ENCODE measurements at places on chromosomes 16 and 17.

DNA sequence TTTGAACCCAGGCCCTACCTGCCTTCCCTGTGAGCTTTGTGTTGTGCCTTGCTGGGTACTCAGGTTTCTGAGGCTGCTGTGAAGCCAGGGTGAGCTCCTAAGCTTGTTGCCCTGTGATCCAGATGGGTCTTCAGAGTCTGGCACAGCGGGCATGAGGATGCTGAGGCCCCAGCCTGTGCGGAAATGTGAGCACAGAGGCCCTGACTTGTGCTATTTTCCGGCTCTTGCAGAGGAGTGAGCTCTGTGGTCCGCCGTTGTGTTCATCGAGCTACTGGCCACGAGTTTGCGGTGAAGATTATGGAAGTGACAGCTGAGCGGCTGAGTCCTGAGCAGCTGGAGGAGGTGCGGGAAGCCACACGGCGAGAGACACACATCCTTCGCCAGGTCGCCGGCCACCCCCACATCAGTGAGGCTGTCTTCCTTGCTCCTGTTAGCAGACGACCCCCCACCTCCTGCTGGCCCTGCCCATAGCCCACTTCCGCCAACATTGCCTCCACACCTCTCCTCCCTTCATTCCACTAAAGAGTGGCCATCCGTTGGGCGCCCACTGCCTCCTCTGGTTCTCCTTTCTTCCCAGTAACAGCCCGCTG lies 2.7 kb downstream of the PHKG2 start:
- DNase-seq, result no peak

DNA sequence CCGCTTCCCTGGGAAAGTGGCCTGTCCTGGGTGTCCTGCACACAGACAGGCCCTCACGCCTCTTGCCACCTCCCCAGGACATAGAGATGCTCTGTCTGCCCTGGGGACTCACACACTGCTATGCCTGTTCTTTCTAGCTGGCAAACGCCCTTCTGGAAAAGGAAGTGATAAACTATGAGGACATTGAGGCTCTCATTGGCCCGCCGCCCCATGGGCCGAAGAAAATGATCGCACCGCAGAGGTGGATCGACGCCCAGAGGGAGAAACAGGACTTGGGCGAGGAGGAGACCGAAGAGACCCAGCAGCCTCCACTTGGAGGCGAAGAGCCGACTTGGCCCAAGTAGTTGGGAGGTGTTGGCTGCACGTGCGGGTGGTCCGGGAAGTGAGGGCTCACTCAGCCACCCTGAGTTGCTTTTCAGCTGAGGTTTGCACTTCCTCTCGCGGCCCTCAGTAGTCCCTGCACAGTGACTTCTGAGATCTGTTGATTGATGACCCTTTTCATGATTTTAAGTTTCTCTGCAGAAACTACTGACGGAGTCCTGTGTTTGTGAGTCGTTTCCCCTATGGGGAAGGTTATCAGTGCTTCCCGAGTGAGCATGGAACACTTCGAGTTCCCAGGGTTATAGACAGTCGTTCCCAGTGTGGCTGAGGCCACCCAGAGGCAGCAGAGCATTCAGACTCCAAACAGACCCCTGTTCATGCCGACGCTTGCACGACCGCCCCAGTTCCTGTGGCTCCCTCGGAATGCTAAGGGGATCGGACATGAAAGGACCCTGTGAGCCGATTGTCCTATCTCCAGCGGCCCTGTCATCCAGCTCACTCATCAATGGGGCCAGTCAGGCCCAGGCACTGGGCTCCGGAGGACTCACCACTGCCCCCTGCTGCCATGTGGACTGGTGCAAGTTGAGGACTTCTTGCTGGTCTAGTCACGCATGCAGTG lies 3.5 kb upstream of the RPL13 start:
- DNase-seq, result peak; percentile 8

DNA sequence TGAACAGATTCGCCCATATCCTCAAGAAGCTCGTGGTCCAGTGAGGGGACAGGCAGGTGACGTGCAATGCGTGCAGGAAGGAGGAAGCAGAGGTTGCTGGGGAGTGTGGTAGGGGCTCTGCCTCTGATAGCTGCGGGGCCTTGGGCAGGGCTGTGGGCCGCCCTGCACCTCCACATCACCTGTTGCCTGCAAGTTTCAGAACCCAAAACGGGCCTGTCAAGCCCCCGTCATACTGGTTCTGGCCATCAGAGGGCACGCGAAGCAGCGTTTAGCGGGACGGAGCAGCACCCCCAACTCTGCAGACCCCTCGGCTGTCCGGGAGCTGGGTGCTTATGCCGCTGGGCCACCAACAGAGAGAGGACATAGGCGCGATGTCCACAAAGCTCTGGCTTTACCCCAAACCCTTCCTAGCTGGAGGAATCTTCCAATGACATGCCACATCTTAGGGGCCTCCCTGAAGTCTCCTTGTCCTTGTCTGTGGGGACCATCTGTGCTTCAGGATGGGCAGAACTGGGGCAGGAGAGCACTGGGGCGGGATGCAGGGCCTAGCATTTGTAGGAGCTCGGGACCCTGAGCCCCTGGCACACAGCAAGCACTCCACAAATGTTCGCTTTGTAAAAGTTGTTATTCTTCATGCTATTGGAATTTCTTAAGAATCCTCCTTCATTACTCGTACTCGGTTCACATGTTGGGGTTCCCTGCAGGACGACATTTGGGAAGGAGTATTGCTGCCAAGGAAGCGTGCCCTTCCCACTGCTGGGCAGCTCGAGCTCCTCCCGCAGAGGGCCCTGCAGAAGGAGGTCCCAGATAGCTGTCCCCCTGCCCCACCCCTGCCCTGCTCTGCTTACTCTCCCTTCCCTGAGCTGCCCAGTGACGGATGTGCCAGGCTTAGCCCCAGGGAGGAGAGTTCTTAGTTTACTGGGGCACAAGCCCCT lies 64.3 kb downstream of the CNGB1 start:
- DNase-seq, result no peak

DNA sequence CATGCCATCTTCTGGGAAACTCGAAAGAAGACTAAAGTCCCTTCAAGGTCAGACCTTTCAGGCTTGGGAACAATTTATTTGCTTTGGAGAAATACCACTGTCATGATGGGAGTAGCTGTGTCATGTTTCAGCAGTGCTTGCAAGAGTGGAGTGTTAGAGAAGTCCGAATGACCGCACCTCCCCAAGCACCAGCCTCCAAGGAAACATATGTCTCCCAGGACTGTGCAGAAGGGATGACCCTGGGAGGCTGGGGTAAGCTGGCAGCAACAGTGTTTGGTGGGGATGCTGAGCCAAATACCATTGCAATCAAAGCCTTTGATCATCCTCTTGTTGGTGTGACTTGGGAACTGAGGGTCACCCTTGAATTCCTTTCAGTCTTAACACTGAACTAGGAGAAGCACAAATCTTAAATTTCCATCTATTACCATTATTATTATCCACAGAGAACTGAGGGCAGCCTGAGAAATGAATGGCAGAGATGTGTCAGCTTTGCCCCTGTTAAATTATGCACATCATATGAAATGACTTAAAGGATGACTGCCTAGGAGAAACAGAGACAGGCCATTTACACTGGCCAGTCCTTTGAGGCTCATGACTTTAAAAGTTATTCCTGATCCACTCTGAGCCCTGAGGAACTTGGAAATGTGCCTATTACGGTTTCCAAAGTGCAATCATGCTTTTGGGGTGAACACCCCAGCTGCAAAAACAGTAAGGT lies 244.9 kb downstream of the CA10 start:
- no peak for DNase-seq

DNA sequence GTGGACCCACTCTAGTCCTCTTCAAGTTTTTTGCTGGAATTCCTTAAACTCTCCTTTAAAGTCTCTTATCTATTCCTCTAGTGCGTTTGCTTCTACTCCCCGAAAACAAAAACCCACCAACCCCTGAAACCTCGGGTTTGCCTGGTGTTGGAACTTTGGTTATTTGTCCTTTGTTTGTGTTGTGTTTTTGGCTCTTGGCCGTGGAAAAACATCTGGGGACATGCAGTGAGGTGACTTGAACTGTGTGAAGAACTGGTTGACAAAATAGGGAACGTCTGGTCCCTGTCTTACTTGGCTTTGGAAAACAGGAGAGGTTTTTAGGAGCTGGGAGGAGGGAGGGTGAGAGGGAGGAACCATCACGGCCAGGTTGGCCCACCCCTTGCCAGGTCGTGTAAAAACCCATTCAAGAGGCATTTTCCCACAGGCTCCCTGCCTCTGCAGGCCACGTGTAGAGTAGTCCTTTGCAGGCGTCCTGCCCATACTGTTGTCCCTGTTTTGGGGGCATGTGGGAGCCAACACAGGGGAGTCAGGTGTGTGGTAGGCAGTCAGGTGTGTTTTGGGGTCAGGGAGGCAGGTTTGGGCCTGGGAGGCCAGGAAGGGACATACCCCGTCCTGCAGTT lies 169.3 kb downstream of the RAB11FIP4 start:
- DNase-seq, result no peak

DNA sequence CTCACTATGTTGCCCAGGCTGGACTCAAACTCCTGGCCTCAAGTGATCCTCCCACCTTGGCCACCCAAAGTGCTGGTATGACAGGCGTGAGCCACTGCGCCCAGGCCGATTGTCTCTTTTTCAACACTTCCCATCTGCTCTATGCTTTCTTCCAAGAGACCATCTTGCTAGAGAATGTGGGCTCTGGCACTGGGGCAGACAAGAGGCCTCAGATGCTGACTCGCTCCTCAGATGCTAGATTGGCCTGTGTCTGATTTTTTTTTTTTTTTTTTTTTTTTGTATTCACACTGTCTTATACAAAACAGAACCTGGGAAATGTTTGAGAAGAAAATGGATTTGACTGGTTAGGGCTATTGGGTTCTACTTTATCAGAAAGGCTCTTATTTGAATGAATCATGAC lies 58.2 kb downstream of the CYB5D2 start:
- DNase-seq, result no peak

DNA sequence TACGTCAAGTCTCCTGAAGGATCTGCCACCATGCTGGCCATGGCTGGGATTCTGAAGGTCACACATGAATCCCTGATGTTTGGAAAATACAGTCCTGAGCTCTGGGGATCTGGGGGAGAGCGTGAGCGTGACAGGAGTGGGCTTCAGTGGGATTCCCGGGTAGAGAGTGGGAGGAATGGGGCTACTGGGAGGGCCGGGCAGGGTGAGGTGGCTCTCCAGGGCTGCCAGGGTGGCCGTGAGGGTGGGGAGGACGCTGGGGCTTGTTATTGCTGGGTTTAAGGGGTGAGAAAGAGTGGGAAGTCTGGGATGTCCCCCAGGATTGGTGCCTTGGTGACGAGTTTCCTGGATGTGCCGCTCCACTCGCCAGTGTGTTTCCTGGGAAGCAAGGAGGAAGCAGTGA lies 31.3 kb downstream of the FOXL1 start:
- DNase-seq, result no peak

DNA sequence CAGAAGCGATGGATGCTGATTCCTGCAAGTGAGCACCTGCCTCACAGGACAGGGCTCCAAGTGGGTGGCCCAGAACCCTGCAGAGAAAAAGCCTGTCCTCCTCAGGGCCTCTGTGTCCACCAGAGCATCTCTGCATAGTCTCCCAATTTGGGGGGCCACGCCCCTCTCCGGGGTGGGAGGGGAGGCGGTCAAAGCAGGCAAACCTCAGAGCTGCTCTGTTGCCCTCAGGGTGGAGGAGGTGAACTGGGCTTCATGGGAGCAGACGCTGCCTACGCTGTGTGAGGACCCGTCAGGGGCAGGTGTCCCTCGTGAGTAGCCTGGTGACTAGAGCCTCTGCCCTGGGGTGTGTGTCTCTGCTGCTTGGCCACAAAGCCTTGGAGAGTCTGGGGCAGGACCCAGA lies 19.3 kb downstream of the TRPV2 start:
- no peak for DNase-seq

GRCh38 chr17:78774453-78774852 lies 7.6 kb downstream of the CYTH1 start:
- no peak for DNase-seq

- no peak for DNase-seq
These were observed 146.7 kb upstream of the SHISA6 start for GRCh38 chr17:11094331-11094730.

DNA sequence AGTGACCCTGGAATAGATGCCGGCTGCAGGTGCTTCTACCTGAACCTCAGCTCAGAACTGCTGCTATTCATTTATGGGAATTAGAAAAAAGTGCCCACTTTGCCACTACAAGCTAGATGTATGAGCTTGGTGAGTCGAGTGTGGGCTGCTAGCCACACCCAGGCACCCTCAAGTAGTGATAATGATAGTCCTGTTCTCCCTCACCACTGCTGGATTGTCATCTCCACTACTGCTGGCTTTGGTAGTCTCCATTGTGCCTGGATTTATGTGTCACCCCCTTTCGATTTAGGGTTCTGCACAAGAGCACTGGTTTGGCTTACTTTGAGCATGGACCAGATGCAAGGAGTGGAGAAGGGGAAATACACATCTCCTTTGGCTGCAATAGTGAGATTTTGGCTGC lies 73.0 kb upstream of the N4BP1 start:
- no peak for DNase-seq

GRCh38 chr16:23704772-23705516 lies 8.1 kb downstream of the ERN2 start:
- no peak for DNase-seq

DNA sequence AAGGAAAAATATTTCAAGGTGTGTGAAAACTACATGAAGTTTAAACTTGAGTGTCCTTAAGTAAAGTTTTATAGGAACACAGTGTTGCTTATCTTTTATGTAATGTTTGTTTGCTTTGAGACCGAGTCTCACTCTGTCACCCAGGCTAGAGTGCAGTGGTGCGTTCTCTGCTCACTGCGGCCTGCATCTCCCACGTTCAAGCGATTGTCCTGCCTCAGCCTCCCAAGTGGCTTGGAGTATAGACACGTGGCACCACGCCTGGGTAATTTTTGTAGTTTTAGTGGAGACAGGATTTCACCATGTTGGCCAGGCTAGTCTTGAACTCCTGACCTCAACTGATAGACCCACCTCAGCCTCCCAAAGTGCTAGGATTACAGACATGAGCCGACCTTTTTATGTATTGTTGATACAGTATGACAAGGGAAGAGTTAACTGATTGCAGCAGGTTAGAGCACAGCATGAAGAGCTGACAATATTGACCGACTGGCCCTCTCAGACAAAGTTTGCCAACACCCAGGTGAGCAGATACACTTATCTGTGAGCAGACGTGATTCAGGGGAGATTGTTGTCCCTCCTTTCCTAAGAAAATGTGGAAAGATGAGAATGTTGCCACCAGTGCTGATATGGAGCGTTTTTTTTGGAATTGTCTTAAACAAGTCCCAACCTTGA lies 373.7 kb downstream of the WWOX start:
- no peak for DNase-seq

DNA sequence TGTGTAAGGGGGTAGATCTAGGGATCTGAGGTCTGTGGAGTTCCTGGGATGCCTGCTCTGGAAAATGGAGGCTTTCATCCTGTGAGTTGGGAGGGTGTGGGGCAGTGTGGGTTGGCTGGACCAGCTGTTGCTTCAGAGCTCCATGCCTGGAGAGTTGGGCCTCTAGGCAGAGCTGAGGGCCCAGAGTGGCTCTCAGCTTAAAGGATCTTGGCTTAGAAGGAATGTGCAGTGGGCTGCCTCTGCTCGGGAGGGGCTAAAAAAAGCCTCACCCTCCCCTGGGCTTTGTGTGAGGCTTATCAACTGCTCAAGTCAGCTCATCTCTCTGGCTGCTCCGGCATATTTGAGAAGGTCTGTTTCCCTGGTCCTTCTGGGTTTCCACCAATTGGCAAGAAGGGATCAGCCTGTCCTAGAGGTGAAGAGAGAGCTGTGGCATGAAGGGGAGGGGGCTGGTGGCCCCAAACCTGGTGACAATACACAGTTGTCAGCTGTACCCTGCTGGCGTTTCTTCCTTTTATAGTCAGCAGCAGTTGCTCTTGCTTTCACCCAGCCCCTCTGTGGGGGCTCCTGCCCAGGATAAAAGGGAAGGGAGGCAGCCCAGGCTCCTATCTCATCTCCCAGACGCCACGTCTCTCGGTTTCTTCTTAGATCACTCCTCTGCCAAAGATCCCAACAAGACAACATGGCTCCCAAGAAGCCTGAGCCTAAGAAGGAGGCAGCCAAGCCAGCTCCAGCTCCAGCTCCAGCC lies at the start of gene MYL4:
MYL4 (plus strand) TSS at position 605 of the 745 bp plus-strand sequence; CDS start at position 680, 75 bp downstream.
- DNase-seq, result no peak

GRCh38 chr17:12964162-12964561 lies 53.7 kb downstream of the ELAC2 start:
- no peak for DNase-seq
